ENCODE measurements at places on chromosomes 13 and 19.

DNA sequence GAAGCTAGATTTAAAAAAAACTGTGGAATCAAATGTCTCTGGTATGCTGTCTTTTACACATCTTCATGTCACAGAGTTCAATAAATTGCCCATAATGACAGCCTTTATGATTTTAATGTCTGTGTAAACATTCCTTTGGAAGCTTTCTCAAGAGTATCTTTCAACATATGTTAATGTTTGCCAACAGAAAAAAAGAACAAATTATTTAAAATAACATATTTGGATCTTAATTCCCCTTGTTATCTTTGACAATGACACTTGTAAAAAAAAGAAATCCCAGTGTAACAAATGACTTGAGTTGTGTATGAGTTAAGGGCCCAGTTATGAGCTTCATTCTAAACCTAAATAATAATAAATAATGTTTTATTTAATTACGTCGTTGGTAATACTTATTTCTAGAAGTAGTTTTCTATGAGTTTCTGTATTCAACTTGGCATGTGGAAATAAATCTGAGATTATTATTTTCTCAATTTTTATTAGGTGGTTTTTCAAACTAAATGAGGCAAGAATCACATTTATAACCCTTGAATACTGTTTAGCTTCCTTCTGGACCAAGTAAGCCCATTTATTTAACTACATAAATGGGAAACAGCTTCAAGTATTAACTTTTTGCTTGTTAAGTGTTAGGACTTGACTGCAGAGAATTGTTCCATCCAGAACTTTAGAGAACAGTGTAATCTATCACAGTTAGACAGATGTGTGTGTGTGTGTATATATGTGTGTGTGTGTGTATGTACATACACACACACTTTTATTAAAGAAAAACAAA, 182.1 kb downstream of the POSTN start:
- no peak for DNase-seq

DNA sequence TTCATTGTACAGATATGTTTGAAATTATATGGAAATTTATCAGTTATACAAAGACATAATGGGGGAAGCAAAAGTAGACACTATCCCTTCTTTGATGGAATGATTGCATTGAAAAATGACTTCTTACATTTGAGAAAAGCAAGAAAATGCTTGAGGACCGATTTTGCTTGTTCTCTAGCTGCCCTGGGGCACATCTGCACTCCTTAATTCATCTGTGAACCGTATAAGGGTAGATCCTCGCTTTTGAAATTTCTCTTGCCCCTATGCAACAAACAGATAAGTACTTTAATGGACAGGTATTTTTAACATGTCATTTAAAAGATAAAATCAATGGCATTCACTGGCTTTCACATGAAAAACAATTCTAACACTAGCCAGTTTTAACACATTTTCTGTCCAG, 13.5 kb upstream of the MLNR start:
- no peak for DNase-seq

- no peak for DNase-seq
Measured at GRCh38 chr13:58238972-58239773, 607.6 kb downstream of the PCDH17 start.

- peak; percentile 68 for DNase-seq
Measured at GRCh38 chr19:14023404-14024235, 4.3 kb upstream of the RLN3 start.

DNA sequence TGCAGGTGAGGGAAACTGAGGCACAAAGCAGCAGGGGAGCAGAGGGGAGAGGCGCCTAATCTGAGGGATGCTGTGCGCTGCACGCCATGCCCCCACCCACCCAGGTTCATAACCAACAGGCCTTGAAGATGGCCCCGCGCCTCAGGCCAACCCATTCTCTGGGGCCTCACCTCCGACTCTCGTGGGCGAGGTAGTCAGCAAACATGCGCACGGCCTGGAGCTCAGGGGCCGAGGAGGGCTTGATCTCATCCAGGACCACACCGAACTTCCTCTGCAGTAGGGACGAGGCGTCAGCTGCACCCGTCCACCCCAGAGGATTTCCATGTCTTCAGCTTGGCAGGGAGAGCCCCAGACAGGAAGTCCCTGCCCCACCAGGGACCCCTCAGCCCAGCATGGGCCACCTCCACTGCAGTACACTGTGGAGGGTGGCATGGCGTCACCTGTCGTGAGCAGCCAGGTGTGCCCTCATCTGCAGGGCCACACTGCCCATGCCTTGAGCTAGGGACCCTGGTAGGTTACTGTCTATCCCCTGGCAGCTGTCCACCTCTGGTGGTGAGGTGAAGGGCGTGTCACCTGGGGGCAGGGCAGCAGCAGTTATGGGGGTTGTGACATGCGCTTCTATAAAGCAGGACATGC, 8.3 kb downstream of the COPE start:
- DNase-seq = no peak
